ENCODE measurements at places on chromosomes 3 and 15.

- DNase-seq = no peak
Measured at GRCh38 chr15:41996921-41997592, 23.8 kb downstream of the PLA2G4E start.

DNA sequence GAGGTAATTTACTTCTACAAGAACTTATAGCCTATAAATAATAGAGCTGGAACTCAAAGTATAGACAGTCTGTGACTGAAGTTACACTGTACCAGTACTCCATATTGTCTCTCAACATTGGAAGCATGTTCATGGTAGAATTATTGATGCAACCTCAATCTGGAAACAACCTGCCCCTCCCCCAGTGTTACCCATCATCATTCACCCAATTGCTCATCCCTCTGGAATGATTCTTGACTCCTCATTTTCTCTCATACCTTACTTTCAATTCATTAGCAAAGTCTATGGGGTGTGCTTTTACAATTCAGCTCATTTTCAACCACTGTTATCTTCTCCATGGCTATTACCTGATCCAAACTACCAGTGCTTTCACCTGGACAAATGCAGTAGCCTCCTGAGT, 151.7 kb downstream of the CPNE4 start:
- DNase-seq = no peak

DNA sequence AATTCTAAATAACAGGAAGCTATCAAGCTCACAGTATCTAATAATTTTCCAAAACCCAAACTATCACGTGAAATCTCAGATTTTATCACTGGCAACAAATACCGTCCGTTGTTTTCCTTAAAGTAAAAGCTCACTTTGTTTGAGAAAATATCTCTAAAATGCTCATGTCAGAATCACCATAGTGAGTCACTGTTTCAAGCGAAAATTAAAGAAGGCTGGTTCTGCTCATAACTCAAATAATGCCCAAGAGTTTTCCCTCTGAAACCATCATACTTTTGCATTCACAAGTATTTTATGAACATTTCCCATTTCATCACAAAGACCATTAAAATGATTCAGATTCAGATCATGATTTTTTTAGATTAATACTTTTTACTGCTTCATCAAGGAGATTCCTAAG, 50.6 kb downstream of the TBL1XR1 start:
- no peak for DNase-seq

- no peak for DNase-seq
Measured at GRCh38 chr15:99098991-99099390, 5.9 kb upstream of the SYNM start.

DNA sequence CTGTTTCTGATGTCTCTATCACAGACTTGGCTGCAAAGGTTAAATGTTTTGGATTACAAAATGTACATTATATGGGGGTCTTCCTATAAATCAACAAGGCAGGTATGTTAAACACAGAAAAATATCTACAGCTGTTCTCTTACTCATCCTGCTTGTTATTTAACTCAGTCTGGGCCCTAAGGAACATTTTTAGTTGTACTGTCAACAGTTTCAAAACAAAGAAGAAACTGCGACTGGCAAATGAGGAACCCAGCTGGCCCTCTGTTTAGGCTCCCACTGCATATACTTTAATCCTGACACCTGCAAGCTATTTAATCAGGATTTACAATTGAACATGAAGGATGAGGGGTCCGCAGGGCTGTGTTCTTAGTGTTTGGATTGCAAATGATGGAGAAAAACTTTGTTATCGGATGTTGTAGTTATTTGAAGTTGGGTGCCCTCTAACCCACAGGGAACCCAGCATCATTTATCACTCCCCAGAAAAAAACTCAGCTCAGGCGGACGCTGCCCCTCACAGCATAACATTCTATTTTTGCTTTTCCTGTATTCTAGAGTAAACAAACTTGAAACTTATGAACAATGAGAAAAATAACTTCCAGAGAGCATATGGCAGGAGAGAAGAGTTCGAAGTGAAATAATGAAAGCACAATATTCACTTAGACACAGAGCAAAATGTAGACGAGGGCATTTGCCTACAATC, 91.2 kb downstream of the POLR2M start:
- DNase-seq = no peak

GRCh38 chr15:39947401-39948197, 13.7 kb downstream of the EIF2AK4 start:
- DNase-seq = no peak

DNA sequence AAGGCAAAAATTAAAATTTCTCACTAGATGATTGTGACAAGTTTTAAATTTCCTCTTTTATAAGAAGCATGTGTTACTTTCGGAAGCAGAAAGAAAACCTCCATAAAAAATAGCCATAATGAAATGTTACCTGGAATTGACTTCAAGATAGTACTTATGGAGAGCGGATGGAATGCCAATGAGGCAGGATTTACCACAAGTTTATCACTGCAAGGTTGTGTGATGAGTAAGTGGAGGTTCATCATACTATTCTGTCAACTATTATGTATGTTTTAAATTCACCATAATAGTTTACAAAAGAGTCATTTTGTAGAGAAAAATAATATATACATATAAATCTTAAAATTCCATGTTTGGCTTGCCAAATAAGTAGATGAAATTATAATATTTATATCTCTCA, 230.3 kb downstream of the SCAPER start:
- DNase-seq = no peak

GRCh38 chr15:31353931-31354330, 27.3 kb downstream of the KLF13 start:
- DNase-seq = no peak

DNA sequence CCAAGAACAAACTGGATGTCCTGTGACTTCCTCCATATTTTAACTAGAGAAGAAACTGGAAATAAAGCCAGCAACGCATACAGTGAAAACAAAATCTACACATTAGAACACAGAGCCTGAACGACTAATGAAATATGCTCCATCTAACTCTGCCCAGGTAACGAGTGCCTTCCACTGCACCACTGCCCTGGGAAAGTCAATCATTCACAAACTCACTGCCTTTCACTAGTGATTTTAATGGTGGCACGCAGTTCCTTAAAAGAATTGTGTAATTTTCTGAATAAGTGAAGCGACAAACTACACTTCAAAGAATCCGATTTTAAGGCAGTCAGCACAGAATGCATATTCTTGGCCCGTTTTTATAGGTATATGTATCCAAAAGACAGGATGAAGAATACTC, 416.0 kb downstream of the SHQ1 start:
- DNase-seq = no peak

GRCh38 chr15:62853841-62854225, 188.7 kb upstream of the TPM1 start:
- DNase-seq = no peak

DNA sequence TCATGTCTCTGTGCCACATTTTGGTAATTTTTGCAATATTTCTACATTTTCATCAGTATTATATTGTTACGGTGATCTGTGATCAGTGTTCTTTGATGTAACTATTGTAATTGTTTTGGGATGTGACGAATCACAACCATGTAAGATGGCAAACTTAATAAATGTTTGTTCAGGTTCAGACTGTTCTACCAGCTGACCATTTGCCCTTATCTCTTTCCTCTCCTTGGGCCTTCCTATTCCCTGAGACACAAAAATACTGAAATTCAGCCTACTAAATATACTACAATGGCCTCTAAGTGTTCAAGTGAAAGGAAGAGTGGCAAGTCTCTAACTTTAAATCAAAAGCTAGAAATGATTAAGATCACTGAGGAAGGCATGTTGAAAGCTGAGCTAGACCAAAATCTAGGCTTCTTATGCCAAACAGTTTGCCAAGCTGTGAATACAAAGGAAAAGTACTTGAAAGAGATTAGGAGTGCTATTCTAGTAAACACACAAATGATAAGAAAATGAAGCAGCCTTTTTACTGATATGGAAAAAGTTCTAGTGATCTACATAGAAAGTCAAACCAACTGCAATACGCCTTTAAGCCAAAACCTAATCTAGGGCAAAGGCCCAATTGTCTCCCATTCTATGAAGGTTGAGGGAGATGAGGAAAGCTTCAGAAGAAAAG, 952.8 kb downstream of the ROBO1 start:
- no peak for DNase-seq

GRCh38 chr15:76059320-76060117, at the start of gene TMEM266:
Gene TMEM266 (plus strand): TSS chr15:76059985. CDS start chr15:76134264, 74,279 bp downstream.
- DNase-seq = no peak

DNA sequence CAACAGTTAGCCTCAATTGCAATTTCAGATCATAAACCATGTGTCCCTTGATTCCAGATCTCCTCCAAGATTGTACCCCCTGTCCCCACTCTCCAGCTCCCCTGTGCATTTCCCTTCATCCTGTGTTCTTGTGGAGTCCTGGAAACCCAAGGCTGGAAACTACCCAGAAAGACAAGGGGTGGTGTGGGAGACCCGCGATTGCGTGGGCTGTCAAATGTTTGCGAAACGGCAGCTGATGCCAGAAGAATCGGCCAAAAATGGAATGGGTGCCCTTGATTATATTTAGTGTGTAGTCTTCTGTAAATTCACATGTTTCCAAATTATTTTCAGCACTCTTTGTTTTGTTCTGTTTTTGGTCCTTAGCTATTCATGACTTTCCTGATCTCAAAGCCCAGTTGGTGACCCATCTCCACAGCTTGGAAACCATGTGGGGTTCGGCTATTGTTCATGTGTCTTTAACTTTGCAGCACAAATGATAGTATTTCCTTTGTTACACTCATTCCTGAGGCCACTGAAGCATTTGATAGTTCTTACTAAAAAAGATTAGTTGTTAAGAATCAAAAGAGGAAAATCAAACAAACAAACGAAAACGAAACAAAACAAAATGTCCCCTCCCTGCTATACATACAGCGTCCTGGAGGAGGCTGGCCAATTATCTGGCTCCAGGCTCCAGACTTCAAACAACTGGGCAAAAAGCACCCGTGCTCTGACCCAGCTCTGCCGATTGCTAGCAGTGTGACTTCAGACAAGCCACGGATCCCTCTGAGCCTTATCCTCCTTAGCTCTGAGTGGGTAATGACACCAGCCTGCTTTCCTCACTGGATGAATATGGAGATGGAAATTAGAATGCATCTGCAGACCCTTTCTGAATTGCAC, 120.9 kb downstream of the CACNA2D3 start:
- no peak for DNase-seq

- no peak for DNase-seq
Measured at GRCh38 chr3:64456674-64457073, 231.1 kb downstream of the ADAMTS9 start.

DNA sequence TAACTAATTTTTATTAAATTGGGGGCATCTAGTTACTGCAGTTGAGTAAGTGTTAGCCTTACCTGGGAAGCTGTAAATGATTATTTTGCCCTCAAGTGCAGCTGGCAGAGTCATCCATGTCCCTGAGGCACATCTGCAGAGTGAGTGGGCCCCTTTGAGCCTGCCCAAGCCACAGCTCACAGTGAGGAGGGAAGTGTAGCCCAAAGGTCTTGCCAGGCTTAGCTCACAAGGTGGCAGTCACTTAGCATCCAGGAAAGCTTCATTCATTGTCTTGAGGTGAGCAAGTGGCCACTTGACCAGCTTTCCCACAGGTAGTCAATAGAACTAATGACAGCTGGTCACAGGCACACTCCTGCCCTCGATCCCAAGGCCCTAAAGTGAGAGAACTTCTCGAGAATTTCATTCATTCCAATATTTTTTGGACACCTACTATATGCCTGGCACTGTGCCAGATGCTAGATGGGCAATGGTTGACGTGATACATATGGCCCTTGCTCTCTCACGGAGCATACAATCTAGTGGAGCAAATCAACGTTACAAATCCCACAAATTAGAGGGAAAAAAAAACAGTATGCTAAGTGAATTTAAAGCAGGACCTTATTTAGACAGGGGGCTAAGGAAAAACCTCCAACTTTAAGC, 163.3 kb upstream of the IL12A start:
- DNase-seq = no peak

- no peak for DNase-seq
Measured at GRCh38 chr3:192364316-192364715, 363.0 kb downstream of the FGF12 start.

- no peak for DNase-seq
Measured at GRCh38 chr3:51384055-51384725, 901 bp upstream of the MANF start.

- no peak for DNase-seq
Measured at GRCh38 chr3:5013021-5013906, 34.0 kb downstream of the BHLHE40 start.

- no peak for DNase-seq
Measured at GRCh38 chr3:25372167-25372566, 55.9 kb upstream of the RARB start.

DNA sequence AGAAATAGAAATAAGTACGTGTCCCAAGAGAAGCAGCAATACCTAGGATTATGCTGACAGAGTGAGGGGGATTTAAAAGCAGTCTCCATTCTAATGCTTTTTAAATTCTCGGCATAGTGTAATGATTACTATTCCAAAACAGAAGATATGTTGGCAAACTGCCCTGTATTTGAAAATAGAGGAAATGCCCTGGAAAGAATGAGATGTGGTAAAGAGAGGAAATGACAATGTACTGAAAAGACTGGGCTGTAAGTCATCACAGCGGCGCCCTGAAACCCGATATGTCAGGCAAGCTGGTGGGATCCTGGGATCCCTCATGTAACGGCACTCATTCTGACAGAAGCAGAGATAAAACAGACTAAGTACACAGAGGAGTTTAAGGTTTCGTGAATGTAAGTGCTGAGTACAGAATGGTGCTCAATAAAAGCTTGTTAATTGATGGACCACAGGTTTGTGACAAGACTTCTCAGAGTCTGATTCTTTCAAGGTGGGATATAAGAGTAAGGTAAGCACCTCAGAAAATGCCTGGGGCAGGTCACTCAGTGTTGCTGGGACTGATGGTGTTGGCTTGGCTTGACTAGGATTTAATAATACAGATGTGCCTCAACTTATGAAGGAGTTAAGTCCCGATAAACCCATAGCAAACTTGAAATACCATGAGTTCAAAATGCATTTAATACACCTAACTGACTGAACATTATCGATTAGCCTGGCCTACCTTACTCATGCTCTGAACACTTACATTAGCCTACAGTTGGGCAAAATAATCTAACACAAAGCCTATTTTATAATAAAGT, 91.4 kb downstream of the NFKBIZ start:
- no peak for DNase-seq

GRCh38 chr15:70314688-70315087, 217.0 kb upstream of the TLE3 start:
- no peak for DNase-seq

- DNase-seq = no peak
Measured at GRCh38 chr15:50977162-50977561, 68.7 kb downstream of the AP4E1 start.

DNA sequence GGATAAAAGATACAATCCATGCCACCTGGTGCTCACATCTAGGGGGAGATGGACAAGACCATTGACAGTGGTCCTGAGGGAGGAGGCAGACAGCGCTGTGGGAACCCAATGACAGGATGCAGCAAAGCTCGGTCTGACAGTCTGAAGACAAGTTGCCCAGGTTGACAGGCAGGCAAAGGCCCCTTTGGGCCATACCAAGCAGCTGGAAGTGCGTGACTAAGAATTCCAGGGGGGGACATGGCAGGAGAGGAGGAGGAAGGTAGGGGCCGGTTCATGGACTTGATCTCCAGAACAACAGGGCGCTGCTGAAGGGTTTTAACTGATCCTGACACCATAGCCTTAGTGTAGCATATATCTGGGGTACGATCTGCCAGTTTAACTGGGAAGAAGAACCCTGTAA, 83.4 kb downstream of the RPLP1 start:
- DNase-seq = no peak
